Fibroblast of skin of left biceps (primary cell): ENCODE measurements at places on chromosomes 12 and 14.

- DNase-seq, result no peak
Observed at GRCh38 chr12:108386709-108387360, 47.7 kb upstream of the CMKLR1 start.

GRCh38 chr12:18101043-18101442, 11.1 kb upstream of the RERGL start:
- no peak for DNase-seq

- peak; percentile 96 for DNase-seq
Observed at GRCh38 chr12:47881826-47882427, 22.9 kb downstream of the VDR start.

- DNase-seq, result no peak
Observed at GRCh38 chr12:107318806-107319532, 225.6 kb upstream of the CRY1 start.

DNA sequence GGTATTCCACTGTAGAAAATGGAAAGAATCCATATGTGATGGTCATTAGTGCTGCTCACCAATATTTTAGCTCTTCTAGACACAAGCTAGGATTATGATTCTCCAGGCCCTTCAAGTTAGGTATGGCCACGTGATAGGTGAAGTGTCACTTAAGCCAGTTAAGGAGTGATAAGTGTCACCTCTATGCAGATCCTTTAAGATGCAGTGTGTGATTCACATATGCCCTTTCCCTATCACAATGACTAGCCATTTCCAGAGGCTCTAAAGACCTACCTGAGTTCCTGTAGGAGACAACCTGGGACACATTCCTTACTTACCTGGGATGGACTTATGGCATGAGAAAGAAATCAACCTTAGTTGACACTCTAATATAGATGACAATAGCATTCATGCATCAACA, 343.2 kb downstream of the NELL2 start:
- DNase-seq, result no peak

GRCh38 chr14:45246691-45247090, 6.3 kb downstream of the MIS18BP1 start:
- DNase-seq, result no peak

DNA sequence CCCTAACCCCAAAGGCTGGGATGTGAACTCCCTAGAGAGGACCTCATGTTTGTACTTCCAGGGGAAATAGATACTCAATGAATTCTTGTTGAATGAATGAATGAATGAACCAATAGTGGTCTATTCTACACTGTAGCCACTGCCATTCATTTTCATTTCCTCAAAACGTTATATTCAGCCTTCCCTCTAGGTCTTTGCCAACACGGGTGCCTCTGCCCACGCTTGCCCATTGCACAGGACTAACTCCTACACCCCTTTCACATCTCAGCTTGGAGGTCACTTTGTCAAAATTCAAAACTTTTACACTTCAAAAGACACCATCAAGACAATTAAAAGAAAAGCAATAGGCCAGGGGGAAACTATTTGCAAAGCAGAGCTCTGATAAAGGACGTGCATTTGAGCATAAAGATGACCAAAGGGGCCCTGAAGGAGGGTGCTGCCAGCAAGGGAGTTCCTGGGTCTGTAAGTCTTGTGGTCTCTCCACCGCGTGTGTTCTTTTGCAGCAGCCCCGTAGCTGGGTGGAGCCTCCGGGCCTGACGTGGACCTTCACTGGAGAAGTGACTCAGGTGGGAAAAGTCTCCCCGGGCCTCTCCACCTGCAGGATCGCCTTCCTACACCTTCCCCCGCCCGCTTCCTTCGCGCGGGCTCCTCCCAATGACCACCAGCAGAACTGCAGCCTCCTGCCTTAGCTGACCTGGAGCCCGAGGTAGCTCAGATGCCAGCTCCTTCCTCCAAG, 31.5 kb downstream of the TMEM63C start:
- DNase-seq, result no peak

- DNase-seq, result no peak
Observed at GRCh38 chr14:73149753-73150152, 13.4 kb downstream of the PSEN1 start.

DNA sequence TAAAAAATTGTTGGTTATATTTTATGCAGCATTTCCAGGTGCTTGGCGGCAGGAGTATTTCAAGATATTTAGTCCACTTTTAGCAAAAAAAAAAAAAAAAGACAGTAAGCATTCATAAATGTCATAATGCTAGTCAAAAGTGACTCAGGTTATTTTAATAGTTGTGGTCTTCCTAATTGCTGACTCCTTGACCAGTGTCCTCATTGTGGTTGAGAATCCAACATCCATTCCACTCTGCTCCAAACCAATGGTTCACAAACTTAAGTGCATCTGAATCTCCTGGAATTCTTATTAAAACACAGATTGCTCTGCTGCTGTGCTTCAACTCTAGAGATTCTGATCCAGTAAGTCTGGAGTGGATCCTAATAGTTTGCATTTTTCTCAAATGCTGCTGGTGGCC, 71.4 kb downstream of the AKAP6 start:
- no peak for DNase-seq

- DNase-seq, result no peak
Observed at GRCh38 chr14:99040711-99041110, 231.3 kb downstream of the BCL11B start.

GRCh38 chr12:91053951-91054715, 3.7 kb downstream of the KERA start:
- DNase-seq, result peak; percentile 70

DNA sequence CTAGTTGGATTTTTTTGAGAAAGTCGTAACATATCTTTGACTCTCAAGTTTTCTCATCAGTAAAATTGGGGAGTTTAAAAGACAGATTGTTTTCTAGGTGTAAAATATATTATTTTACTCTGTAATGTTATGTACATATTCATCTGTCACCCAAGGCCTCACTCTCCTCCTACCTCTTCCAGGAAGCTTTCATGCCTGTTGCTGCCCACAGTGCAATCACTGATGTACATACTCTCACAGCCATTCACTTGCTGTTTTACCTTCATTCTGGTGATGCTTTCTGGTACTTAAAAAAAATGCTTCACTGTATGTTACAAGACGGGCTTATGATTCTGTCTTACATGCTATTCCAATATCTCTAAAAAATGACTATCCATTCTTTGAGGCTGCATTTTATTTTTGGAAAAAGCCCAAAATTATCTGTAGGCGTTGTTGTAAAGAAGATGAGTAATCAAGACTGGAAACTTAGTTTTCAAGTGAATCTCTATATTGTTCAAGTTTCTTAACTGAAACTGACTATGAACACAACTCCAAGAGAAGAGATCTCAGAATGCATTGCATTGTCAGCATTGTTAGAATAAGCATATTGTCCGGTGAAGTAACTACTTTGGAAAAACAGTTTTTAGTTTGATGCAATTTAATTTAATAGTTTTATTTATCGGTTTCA, 82.5 kb downstream of the LMO3 start:
- DNase-seq, result no peak

- DNase-seq, result no peak
Observed at GRCh38 chr14:55572578-55572977, 7.4 kb upstream of the KTN1 start.

DNA sequence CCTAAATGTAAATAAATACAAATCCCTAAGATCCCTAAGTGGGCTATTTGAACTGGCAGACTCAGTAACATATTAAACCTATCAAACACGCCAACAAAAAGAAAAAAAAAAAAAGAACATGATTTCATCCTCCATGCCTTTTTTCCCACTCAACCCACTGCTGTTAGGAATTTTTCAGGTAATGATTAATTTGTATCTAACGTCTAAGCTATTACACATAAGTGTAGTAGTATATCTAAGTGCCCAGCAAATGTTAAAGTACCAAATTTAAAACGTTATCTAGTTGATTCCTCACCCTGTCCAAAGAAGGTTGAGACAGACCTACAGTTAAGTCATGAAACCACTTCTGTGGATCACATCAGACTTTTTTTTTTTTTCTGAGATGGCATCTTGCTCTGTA, 16.4 kb upstream of the ARID4A start:
- no peak for DNase-seq

DNA sequence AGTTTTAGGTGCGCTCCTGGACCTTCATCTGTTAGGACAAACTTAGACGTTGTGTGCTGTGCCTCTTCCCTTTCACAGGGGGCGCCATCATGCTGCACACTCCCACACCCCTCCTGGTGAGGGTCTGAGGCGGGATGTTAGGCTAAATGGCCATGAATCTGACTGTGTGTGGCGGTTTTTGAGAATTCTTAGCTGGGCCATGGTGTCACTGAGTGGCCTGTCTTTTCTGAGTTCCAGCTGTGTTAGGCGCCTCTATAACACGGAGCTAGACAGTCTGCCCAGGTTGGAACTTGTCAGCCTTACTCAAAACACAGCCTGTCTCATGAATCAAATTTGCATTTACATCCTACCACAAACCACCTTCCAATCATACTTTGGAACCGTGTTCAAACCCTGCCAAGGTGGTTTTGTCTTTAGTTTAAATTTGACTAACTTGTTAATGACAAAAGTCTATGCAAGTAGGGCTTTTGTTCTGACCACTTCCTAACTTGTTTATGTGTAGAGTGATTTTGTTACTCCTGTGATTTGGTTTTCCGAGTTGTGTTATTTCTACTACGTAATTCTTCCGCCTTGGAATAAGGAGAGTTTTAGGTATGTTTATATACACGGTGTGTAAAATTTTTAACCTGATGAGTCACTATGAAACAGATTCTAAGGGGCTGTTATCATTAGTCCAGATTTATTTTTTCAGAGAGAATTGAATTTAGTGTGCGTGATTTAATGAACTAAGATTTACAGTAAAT, 19.6 kb downstream of the ACVR1B start:
- DNase-seq, result no peak

DNA sequence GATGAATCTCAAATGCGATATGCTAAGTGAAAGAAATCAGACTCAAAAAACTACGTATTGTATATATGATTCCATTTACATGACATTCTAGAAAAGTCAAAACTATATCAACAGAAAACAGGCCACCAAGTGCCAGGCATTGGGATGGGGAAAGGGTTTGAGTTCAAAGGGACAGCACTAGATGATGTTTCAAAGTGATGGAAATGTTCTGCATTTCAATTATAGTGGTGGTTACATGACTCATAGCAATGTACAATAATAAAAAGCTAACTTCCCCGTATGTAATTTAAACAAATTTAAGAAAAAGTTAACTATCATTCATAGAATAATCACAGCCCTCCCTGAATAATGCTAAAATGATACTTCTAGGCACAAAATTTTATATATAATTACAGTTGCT, 13.5 kb downstream of the HECTD1 start:
- no peak for DNase-seq

GRCh38 chr12:104359216-104359615, 55.7 kb downstream of the EID3 start:
- DNase-seq, result no peak
